ENCODE measurements at places on chromosomes 2 and 18.
A peak's percentile ranks its signal among the peaks of the same experiment; 100 is the strongest.

- no peak for DNase-seq
Measured at GRCh38 chr2:207681431-207681830, 30.0 kb upstream of the CCNYL1 start.

DNA sequence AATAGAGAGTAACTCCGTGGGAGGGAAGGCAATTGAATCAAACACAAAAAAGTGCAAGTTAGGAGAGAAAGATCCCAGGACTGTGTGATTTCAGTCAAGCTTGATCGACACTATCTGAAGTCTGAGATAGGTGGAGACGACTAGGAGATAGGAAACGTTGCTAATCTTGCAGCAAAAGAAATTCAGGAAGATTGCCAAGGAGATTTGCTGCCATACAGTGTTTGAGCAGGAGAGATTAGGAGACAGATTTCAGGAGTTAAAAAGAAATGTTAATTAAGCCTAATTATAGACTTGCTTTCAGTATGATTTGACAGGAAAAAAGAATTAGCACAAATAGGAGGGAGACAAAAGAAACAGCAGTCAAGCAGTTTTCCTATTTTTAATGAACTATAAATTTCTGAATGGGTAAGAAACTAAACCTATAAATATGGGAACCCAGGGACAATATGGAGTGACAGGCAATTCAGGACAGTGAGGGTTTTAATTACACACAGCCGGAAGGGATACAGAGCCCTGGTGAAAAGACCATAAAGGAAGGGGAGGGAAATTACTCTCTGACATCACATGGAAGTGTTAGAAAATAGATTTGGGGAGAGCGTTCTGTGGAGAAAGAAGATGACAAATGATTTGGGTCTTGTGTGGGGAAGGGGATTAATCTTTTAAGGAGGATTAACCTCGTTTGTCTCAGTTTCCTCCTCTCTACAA lies 72.6 kb downstream of the SUCLG1 start:
- DNase-seq = no peak

DNA sequence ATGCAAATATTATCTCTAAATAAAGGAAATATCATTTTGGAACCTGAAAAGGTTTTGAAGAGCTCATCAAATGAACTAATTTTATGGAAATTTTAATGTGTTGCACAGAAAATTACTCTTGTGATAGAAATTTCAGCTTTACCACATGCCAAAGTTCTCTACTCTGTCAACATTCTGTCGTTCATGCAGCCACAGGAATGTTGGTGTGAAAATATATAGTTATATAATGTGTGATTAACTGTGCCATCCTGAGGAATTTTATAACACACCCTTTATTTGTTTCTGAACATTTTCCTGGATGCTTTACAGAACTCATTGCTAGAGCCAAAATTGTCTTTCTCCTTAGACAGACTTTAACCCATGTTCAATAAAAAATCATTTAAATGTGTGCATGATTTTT lies 202.5 kb upstream of the SLC8A1 start:
- DNase-seq = no peak

DNA sequence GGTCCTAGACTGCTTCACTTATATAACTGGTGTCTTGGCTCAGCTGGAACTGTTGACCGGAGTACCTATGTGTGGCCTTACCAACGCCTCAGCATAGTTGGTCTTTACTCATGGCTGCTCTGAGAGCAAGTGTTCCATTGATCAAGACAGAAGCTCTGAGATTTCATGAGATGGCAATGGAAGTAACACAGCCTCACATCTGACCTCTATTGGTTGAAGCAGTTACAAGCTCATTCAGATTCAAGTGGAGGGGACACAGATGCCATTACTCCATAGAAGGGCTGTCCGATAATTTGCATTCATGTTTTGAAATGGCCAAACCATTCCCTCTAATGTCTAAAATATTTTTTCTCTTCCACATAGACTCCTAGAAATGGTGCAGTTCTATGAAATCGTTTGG lies 46.4 kb upstream of the STK39 start:
- DNase-seq = no peak

DNA sequence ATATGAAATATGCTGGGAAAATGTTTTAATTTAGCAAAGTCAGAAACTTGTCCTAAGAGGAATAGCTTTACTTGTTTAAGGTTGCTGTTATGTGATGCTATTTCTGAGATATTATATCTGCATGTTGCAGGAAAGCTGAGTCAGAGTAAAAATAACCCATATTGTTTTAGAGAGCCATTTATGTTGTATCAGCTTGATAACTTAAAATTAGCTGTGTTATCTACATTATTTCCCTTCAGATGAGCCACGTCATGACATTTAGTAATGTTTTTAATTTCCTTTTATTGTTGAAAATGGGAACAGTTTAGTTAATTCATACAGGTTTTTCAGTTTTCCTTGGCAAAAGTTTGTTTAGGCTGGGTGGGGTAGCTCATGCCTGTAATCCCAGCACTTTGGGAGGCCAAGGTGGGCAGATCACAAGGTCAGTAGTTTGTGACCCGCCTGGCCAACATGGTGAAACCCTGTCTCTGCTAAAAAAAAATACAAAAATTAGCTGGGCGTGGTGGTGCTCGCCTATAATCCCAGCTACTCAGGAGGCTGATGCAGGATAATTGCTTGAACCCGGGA lies 55.8 kb downstream of the TTC27 start:
- no peak for DNase-seq

GRCh38 chr2:223459328-223459939 lies 142.7 kb downstream of the SCG2 start:
- no peak for DNase-seq

DNA sequence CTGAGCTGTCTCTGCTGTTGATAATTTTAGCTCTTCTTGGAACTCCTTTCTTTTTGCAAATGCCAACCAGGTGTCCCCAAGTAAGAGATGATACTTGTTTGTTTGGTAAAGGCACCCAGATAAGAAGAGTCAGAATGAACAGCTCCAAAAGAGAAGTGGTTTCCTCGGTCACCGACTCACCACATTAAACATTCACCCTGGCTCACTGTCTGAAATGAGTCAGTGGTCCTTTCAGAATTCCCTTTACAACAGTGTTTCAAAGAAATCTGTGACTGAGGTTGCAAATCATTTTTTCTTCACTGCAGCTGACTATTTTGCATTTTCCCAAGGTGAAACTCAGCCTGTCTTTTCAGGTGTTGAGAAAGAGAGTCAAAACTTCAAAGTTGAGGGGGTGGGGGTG lies 16.2 kb upstream of the CXCR4 start:
- peak; percentile 77 for DNase-seq

- no peak for DNase-seq
Measured at GRCh38 chr2:69046221-69046662, 33.3 kb downstream of the ANTXR1 start.

DNA sequence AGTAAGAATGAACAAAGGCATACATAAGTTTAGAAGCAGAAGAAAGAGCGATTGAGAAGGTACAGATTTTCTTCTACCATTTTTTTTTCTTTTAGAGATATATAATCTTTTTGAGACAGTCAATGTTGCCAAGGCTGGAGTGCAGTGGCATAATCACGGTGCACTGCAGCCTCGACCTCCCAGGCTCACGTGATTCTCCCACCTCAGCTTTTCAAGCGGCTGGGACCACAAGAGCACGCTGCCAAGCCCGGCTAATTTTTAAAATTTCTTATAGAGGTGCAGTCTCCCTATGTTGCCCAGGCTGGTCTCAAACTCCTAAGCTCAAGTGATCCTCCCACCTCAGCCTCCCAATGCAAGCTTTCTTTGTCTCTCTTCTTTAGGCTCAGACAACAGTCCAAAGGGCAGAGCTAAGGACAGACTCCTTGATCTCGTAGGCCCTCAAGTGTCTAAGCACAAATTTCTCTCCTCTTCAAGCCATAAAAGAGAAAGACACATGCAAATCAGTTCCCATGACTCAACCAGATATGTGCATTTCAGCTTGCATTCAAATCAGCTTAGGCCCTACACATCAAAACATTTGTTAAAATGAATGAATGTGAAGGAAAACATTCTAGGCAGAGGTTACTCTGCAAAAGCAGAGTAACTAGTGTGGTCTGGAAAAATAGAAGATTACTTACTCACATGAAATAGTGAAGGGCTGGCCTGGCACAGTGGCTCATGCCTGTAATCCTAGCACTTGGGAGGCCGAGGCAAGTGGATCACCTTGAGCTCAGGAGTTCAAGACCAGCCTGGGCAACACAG lies 18.0 kb downstream of the ITSN2 start:
- DNase-seq = no peak

DNA sequence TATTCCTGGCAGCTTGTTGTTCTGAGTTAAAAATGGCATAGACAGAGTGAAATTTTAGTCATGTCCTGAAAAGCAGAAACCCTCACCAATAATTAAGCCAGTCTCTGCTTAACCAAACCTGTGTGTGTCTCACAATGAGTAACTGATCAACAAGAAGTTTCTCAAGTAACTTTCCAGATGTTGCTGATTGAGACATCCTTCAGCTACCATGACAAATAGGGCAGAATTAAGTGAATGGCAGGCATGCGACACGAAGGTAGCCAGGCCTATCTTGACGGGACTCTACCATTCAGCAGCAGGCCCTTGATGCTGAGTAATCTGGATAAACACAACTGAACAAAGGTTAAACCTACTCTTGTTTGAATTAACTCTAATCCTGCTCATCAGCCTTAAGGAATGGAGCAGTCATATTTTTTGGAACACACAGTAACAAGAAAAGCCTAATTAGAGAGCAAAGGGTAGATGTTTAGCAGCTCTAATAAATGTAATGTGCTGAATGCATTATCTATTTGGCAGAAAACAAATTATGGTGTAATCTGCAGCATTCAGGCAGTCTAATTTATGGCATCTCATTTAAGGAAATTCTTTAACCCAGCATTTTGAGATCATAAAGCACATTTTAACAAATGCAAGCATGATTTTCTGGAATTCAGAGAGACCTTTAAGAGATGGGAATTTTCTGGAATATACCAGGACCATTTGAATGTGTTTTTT lies 159.5 kb upstream of the EPHA4 start:
- no peak for DNase-seq

- DNase-seq = no peak
Measured at GRCh38 chr18:38759457-38759856, 1193.9 kb upstream of the CELF4 start.

GRCh38 chr18:75041586-75041985 lies 167.4 kb downstream of the PTGR3 start:
- DNase-seq = no peak

GRCh38 chr2:120901201-120901600 lies 165.5 kb downstream of the GLI2 start:
- no peak for DNase-seq

DNA sequence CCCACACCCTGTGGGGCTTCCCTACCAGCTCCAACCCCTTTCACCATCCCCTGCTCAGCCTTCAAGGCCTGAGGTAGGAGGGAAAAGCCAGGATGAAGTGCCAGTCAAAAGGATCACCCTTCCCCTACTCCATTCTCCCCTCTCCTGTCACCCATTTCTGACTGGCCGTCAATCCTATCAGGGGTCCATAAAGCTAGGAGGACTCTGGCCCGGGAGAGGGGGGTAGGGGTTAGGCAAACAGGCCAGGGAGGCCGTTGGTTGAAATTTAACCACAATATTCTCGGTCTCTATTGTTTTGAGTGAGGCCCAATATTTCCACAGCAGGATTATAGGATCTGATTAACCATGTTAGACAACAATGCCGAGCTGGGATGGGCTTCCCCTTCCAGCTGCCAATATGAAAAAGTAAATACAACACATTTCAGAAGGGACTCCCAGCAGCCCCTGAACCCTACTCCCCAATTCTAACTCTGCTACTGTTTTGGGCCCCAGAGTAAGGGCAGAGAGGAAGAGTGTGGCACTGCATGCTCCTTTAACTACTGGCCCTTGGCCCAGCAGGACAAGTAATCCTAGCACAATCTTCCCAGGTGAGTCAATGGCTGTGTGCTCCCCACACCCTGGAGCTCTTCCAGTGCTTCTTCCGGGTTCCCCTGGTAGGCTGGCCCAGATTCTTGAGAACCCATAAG lies 10.6 kb upstream of the IHH start:
- DNase-seq = no peak

DNA sequence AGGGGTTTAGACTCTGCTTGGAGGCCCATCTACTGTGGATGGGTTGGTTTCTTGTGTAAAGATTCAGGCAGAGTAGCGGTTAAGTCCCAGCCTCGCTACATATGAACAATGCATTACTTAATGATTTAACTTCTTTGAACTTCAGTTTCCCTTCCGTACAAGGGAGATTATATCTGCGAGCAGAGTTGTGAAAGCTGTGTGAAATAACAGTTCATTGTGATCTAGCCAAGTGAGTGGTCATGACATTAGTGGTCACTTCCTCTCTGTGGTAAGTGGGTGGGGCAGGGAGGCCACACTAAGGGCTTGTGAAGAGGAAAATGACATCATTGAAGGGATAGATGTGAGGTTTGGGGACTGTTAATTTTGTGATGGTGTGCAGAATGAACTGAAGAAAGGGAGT lies 14.1 kb upstream of the MEX3C start:
- peak; percentile 84 for DNase-seq

- peak; percentile 50 for DNase-seq
Measured at GRCh38 chr2:46873604-46874068, 42.0 kb downstream of the MCFD2 start.

GRCh38 chr2:197101519-197101918 lies 175.0 kb upstream of the PGAP1 start:
- no peak for DNase-seq

DNA sequence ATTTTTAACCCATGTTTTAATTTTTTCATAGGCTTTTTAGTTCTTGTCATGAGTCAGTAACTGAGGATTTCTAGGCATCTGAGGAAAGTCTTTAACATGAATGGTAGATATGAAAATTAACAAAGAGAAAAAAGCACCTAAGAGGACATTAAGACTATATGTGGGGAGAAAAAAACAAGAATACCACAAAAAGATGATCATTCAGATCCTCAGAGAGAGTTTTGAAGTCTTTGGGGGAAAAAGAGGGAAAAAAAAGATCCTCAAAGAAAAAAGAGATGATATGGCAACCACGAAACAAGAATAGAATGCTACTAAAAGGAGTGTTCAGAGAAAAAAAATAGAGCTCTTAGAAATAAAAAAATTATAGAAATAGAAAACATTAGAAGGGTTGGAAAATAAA lies 8.1 kb downstream of the DRC1 start:
- no peak for DNase-seq

DNA sequence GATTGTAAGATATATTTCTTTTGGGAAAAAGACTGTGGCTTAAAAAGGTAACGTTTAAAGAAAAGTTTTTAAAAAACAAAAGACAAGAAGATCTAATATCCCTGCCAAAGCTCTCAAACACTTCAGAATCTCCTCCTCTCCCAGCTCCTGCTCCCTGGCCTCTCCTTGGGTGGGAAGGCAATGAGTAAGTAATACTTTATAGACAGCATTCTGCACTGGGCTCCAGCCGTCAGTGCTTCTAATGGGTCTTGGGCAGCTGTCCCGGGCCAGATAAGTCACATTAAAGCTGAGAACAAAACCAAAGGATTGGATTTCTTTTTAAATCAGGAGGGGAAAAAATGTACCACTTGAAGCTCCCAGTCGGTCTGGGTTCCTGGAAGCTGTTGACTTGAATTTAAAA lies 133.7 kb downstream of the ALPK2 start:
- DNase-seq = no peak

DNA sequence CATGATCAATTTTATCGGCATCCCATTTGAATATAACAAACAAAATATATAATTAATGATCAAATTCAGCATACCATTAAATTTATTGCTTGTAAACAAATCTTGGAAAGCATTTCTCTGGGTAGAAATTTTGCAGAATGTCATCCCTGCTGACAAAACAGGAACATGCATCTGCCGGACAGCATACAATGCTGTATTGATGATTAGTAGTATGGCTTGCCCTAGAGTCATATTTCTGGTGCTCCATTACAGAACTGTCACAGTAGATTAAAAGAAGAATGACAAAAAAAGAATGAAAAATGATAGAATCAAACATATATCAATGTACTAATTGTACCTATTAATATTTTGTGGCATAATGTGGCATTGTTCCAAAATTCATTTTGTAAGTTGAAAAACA lies 98.0 kb downstream of the NXPH2 start:
- DNase-seq = no peak

All from T-helper 2 cell treated with Interferon-gamma antibody and Interleukin-4, amounts not matched to agents 5 μg/mL and 100 μg/mL, for 36 hours (primary cell).